CD8-positive, alpha-beta T cell (primary cell): ENCODE measurements at places on chromosomes 12 and 14.

DNA sequence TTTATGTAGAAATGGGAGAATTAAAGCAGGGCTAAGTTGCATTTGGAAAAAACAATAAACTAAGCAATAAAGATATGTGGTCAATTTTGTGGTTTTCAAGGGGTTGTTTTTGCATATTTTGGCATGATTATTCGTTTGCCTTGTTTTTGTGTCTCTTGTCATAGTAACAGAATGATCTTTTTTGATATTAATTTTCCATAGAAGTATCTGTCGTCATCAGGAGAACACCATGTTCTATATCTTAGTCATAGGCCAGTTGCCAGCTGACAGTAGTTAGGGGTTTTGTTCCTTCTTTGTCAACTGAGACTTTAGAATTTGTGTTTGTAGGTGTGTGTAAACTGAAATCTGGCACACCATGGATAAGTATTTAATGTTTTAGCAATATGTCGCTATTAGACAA is 1354.8 kb downstream of the LRFN5 start:
- no peak for DNase-seq

GRCh38 chr14:97703006-97703760 is 906.0 kb downstream of the VRK1 start:
- peak; percentile 49 for DNase-seq

GRCh38 chr14:30078811-30079402 is 151.3 kb upstream of the PRKD1 start:
- DNase-seq: no peak

- DNase-seq: no peak
Observed at GRCh38 chr12:32104572-32105355, 1.9 kb upstream of the BICD1 start.

DNA sequence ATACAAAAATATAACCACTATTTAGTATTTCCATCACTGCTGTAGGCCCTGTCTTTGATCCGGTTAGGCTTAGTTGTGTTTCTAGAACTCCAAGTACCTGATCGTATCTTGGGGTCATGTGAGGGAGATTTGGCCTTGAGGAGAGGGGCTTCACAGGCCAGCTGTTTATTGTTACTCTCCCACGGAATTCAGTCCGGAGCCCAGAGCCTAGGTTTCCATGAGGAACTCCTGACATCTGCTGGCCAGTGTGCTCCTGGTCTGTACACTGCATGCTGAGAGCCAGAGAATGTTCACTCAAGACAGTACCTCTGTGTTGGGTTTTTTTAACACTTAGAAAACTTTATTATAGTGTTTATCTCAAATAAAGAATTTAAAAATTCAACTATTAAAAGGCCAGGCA is 341.0 kb upstream of the TMEM132C start:
- no peak for DNase-seq

GRCh38 chr12:132132609-132133430 is 11.3 kb downstream of the DDX51 start:
- DNase-seq: no peak

GRCh38 chr14:91377700-91378652 is 39.6 kb downstream of the CCDC88C start:
- DNase-seq: peak; percentile 35

- no peak for DNase-seq
Observed at GRCh38 chr12:47803191-47803875, 16.4 kb downstream of the HDAC7 start.

- no peak for DNase-seq
Observed at GRCh38 chr12:83145325-83145840, 458.7 kb downstream of the TMTC2 start.

DNA sequence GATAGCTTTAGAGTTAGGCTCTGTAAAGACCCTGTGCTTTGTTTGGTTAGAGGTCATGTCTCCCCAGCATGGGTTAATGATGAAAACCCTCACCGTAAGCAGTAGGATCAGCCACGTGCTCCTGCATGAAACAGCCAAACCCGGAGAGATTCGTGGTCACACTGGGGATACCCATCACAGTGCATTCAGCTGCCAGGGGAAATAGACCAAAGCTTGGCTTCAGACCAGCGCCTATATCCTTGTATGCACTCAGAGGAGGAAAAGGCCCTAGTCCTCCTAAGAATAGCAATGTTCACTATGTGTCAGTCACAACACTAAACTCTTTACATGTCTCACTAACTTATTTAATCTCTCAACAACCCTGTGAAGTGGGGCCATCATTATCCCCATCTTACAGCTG is 16.3 kb downstream of the SPX start:
- no peak for DNase-seq

- no peak for DNase-seq
Observed at GRCh38 chr12:85484387-85484786, 204.4 kb downstream of the ALX1 start.

GRCh38 chr12:132238488-132238854 is 90.9 kb downstream of the GALNT9 start:
- DNase-seq: no peak

GRCh38 chr12:117020536-117021220 is 78.5 kb downstream of the TESC start:
- no peak for DNase-seq

GRCh38 chr12:67501362-67501761 is 147.2 kb upstream of the DYRK2 start:
- no peak for DNase-seq

DNA sequence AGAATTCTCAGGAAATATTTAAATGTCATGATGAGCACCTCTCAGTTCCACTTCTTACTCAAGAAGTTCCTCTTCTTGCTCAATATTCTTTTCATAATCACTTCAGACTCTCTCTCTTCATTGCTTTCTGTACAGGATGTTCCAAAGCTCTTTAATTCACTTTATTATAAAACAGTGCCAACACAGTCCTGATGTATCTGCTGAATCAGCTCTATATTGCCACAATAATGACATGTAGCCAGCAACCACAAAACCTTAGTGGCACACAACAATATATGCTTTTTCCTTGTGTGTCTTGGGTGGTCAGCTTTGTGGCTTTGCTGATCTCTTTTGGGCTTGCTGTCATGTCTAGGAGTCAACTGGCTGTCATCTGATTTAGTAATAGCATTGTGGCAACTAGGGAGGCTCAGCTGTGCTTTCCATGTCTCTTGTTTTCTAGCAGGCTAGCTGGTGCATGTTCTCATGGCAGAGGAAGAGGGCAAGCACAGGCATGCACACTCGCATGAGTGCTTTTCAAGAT is 52.8 kb upstream of the SLC2A13 start:
- DNase-seq: no peak

DNA sequence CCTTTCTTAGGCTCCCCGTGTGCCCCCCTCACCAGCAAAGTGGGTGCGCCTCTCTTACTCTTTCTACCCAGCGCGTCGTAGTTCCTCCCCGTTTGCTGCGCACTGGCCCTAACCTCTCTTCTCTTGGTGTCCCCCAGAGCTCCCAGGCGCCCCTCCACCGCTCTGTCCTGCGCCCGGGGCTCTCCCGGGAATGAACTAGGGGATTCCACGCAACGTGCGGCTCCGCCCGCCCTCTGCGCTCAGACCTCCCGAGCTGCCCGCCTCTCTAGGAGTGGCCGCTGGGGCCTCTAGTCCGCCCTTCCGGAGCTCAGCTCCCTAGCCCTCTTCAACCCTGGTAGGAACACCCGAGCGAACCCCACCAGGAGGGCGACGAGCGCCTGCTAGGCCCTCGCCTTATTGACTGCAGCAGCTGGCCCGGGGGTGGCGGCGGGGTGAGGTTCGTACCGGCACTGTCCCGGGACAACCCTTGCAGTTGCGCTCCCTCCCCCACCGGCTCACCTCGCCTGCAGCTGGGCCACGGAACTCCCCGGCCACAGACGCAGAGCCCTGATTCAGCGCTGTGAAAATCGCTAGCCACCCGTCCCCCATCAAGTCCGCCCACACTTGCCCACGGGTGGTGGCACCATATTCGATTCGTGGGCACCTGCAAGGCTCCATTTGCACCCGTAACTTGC is 1.3 kb downstream of the TMEM233 start:
- DNase-seq: no peak
